Lower leg skin (tissue), 4 donors: ENCODE measurements at places on chromosomes 16 and 17. TPM values are rescaled to one million over a fixed set of nuclear protein-coding genes. Genes with fewer than 3 reads are reported as not detected.

DNA sequence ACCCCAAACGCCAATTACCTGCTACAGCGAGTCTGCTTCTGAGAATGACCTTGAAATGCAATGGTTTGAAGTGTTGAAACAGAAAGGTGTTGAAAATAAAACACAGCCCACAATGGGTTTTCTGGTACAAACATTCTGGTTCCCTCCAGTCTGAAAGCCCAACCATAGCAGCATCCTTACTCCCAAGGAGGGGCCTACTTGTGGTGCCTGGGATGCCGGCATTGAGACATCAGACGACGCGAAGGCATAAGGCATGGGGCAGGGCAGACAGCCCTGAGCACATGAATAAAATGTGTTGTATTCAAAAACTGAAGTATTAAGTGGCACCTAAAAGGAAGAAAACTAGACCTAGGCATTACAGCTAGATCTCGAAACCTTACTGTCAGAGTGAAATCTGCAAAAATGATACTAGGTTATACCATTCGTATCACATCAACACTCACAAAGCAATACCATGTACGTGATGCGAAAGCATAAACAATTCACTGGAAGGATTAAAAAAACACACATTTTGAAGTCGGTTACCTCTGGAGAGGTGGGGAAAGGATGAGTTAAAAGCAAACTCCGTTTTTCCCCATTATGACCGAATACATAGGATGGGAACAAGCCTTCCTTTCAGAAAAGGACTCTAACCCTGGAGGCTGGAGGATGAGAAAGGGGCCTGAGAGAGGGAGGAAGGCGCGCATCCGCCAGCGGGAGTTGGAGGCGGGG, 702 bp downstream of the NUDT21 start:
- no peak for DNase-seq

GPRC5C gene
- 147 TPM for total RNA-seq

GRCh38 chr16:1381612-1382406, 30.1 kb downstream of the GNPTG start:
- no peak for DNase-seq

- DNase-seq = no peak
Measured at GRCh38 chr17:1800712-1801111, 29.0 kb downstream of the SMYD4 start.

DNA sequence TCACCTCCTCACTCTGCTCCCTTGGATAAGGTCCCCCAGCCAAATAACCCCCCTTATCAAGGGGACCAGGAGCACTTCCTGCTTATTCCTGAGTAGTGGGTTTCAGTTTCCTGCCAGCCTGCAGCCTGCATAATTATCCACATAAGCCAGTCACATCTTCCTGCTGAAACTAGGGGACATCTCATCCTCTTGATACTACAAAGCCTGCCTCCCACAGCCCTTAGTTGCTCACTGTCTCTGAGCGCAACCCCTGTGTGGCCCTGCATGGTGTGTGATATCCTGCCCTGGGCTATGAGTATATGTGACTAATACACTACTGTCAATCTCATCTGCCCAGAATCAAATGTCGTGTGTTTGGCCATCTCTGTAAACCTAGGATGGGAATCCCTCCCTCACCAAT, 8.0 kb upstream of the XYLT2 start:
- DNase-seq = no peak

- no peak for DNase-seq
Measured at GRCh38 chr16:58121132-58121531, 8.0 kb downstream of the CFAP20 start.

- no peak for DNase-seq
Measured at GRCh38 chr16:50744881-50745280, 3.0 kb downstream of the CYLD start.

GRCh38 chr16:56625943-56626654, 518 bp downstream of the MT1E start:
- peak; percentile 47 for DNase-seq

DNA sequence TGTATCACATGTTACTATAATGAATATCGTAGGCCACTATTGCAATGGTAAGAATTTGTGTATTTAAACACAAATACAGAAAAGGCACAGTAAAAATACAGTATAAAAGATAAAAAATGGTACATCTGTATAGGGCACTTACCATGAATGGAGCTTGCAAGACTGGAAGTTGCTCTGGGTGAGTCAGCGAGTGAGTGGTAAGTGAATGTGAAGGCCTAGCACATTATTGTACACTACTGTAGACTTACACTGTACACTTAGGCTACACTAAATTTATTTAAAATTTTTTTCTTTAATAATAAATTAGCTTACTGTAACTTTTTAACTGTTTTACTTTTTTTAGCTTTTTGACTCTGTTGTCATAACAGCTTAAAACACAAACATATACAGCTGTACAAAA, 42.5 kb downstream of the AKAP10 start:
- DNase-seq = no peak

C16orf89 gene
- total RNA-seq = not detected

- DNase-seq = no peak
Measured at GRCh38 chr17:72822358-72823023, 270.0 kb downstream of the SLC39A11 start.

DNA sequence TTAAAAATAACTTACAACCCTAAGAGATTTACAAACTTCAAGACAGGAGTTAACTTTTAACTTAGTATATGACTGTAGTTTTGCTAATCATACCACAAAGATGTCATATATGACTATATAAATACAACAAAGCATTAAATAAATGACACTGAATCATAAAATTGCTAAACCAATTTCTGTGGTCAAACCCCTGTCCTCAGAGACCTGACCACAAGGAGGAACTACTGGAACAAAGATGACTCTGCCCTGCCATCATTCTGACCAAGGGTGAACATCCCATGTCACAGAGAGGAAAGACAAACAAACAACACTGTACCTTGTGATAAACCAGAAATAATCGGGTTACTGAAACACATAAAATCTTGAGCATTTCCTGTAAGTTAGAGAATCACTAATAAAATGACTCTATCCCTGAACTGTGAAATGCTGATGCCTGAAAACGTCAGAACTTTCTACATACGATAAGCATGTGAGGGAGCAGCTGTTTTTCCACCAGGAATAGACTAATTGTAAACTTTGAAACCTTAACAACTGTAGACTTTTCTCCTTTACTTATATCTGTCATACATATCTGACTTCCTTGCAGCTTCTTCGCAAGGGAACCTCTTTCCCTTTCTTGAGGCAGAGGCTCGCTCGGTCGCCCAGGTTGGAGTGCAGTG, 47.9 kb downstream of the WDR59 start:
- no peak for DNase-seq

GRCh38 chr16:56591377-56592060, 2.2 kb downstream of the MT3 start:
- DNase-seq = no peak

DNA sequence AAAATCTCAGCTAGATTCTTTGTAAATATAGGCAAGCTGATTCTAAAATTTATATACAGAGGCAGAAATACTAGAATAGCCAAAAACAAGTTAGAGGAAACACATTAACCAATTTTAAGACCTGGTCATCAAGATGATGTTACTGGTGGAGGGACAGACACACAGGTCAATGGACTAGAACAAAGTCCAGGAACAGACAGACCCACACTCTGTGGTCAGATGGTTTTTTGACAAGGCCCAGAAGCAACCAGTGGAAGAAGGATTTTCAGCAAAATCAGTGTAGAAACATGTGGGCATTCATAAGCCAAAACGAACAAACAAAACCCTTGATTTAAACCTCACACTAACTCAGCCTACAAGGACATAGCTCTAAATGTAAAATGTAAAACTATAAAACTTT, 99.7 kb upstream of the METRNL start:
- DNase-seq = no peak

DNA sequence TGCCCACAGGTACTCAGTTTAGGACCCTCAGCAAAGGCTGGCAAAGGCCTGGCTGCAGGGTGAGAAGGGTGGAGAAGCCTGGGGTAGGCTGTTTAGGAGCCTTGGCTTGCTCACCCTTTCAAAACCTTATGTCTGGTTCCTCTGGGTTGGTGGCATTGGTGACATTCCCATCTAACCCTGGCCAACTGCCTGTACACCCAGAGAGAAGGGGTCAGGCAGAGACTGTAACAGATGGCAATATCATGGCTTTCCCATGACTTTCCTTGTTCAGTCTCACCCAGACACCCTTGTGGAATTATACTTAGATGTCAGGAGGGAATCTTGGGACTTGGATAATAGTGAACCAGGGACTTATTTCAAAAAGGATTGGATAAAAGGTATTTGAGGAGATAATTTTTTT, 18.5 kb upstream of the LLGL1 start:
- DNase-seq = no peak

GRCh38 chr16:2963723-2964474, at the start of gene KREMEN2:
KREMEN2 (plus strand) TSS chr16:2964275; CDS start chr16:2964521, 246 bp downstream.
- no peak for DNase-seq

DNA sequence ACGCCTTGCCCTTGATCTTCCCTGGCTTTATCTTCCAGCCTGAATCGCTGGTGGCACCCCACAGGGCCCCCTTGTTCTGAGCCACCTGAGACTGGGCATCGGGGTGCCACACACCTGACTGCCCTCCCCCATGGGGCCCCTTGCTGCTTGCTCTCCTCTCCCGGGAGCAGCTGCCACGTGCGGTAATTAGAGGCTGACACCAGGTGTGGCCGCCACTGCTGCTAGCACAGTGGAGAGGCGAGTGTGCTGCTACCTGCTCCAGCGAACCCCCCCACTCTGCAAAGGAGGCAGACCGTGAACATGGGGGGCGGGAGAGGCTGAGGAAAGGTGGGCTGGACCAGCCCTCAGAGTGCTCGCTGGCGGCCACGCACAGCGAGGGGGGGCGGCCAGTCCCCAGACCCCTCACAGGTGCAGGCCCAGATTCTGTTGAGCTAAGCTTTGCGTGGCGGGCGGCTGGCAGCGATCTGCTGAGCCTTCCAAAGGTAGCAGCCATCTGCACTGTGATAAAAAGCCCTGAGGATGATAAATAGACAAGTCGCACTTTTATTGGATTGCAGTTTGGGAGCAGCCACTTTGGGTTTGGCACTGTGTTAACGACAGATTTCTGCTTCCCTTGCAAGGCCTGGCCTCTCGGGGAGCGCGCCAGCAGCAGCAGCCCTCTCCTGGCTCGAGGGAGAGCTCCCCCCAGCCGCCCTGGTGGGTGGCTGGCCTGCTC, 167.9 kb upstream of the GSE1 start:
- no peak for DNase-seq

- no peak for DNase-seq
Measured at GRCh38 chr17:15257796-15258512, 7.2 kb downstream of the PMP22 start.

TIGD7 gene
- 1.9 TPM for total RNA-seq

CD300E gene
- not detected for total RNA-seq

GRCh38 chr16:86044881-86045590, 146.1 kb downstream of the IRF8 start:
- DNase-seq = no peak

SULT1A4 gene
- 3.4 TPM for total RNA-seq

DNA sequence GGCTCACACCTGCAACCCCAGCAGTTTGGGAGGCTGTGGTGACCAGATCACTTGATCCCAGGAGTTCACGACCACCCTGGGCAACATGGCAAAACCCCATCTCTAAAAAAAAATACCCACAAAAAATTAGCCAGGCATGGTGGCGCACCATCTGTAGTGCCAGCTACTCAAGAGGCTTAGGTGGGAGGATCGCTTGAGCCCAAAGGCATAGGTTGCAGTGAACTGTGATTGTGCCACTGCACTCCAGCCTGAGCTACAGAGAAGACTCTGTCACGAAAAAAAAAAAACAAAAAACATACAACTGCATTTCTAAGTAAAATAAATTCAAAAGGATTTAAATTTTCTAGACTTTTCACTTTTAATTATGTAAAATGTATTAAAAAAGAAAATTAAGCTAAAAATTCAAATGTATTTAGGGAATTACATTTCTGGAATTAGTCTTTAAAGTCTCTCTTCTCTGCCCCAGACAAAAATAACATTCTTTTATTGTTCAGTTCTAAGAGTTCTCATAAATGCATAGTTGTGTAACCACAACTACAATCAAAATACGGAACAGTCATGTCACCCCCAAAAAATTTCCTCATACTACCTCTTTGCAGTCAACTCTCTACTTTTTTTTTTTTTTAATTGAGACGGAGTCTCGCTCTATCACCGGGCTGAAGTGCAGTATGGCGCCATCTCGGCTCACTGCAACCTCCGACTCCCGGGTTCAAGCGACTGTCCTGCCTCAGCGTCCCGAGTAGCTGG, 14.1 kb downstream of the FAM222B start:
- no peak for DNase-seq

GRCh38 chr17:78697554-78698343, 84.3 kb downstream of the CYTH1 start:
- peak; percentile 83 for DNase-seq

HBA1 gene
- total RNA-seq = 314 TPM

DNA sequence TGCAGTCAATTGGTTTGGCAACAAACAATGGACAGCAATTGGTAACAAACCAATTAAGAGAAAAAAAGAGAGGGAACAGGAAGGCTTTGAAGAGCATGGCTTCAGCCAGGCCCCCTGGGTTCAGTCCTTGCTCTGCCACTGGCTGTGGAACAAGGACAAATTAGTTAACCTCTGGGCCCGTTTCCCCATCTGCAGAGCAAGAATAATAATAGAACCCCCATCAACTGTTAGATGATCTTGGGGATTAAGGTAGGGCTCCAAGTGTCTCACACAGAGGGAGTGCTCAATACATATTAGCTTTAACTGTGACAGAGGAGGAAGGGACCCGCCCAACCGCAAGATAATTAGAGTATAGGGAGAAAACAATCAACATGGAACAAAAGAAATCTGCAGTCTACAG, 55.2 kb downstream of the PECAM1 start:
- DNase-seq = no peak

TPSG1 gene
- total RNA-seq = 0.32 TPM

DNA sequence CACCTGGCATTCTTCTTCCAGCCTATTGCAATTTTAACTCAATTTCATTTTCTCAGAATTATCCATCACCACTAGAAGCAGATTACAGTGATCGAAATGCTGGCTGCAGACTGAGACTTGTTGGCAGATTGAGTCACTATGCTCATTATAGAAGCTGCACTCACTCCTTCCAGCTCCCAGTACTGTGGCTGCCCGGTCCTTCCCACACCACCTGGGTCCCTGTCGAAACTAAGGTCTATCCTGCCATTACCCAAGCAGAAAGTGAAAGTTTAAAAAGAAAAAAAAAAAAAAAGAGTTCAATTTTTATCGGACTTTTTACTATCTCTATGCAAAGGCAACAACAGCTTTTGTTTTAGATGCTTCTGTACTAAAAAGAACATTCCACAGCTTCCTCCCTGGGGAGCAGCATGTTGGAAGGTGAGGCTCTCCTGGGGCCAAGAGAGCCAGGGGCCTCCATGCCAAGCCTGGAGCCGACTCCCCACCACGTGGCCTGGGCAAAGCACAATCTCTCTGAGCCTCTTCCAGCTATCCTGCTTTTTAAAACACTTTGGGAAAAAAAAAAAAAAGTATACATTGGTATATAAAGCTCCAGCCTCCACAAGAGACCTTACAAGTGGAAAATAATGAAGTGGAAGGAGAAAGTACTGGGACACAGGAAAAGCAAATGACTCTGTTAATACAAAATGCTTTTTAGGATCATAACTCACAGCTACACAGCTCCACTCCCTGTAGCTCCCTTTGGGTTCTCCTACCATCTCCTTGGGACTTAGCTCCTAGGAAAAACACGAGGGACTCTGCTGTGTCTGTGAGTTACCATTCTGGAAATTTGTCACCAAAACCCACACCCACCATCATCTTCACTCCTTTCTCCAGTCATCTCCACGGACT, 77.8 kb downstream of the USP31 start:
- no peak for DNase-seq

GLP2R gene
- 1.9 TPM for total RNA-seq
